Renal cortex interstitium (tissue), 15 donors: ENCODE measurements at places on chromosomes 13 and 19.

DNA sequence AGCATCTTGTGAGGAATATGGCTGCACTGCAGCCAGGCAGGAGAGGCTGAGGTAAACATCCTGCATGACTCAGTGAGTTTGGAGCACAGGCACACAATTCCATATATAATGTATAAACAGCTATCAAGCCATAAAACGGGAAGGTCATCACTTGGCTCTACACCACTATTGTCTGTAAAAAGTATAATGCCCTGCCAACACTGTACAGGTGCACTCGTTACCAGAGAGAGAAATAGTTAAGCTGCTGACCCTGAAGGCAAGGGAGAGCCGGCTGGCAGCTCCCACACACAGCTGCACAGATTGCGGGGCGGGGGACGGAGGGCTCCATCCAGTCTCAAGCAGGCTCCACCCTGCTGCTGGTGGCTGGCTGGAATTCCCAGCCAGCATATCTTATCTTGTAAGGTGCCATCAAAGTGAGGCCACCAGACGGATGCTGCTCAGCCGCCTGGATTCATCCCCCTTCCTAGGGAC lies 668.1 kb downstream of the SLITRK5 start:
- DNase-seq: peak; percentile 11

DNA sequence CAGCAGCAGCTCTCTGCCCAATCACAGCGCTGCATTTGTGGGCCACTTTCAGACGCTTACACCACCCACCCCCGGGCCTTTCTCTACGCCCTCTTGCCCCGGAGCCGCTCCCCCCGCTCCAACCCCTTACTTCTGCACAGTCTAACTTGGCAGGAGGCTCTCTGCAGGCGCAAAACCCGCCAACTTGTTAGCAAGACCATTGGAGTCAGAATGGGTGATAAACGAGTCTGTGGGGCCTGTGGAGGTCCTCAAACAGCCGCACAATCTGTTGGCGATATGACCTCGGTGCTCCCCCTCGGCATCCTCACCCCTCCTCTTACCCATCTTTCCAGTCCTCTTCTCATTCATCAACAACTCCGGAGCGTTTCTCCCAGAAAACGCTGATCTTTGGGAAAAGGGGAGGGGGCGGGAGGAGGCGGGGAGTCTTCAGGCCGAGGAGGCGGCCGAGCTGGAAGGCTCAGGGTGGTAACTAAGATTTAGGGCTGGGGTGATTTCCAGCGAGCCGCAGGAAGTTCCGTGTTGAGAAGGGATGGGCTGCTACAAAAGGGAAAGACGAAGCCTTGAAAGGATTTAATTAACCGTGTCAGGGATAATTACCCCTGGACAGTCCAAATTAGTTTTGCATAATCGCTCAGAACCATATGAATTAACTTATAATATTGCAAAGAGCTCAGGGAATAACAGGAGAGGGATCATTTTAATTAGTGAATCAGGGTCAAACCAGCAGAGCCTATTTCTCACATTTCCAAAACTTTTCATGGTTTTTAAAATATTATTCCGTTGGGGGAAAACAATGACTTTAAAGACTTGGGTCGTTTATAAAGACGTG lies 4.1 kb downstream of the SOX21 start:
- DNase-seq: no peak

- DNase-seq: no peak
Measured at GRCh38 chr13:95159458-95159857, 141.8 kb downstream of the ABCC4 start.

DNA sequence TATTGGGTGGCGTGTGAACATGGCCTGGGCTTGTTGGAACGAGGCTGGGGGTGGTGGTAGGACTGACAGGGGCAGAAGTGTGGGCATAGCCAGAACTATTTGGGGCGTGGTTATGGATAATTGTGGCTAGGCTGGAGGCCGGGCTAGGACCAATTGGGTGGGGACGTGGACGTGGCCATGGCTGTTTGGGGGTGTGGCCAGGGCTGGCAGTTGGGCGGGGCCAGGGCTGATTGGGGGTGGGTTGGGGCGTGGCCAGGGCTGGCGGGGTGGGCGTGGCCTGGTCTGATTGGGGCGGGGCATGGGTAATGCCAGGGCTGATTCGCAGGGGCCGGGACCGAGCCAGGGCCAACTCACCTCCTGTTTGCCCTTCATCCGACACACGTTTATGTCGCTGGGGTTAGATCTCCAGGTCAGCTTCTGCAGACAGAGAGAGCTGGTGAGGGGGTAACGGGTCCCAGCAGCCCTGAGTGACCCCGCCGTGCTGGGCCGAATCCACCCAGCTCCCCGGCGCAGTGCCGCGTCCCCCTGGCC lies 2.8 kb downstream of the SEMA6B start:
- no peak for DNase-seq

DNA sequence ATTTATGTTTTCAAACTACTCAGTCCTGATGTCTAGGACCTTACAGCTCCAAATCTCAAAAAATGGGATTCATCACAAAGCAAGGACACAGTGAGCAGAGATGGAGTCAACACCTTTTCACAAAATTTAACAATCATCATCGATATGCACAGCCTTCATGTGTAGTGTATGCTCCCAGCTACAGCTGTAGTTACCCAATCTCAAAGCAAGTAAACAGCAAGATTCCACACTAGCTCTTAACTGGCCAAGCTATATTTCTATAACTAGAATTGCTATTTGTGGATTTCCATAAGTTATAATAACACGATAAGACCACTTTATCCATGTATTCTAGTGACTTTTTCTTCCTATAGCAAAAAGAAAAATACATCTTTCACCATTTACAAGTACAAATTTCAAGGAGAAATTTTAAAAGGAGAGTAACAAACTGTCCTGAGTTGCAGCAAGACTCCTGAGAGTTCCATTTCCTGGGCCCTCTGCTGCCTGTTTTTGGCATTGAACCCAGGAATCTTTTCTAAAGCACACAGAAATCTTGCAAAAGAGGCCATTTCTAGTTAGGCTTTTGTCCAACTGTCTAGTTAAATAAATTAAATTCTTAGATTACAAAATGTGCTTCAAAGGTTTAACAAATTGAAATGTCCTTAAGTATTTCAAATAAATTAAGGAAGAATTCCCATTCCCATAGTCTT lies 460.6 kb downstream of the FGF14 start:
- DNase-seq: no peak

GRCh38 chr13:30734439-30734838 lies 904 bp upstream of the ALOX5AP start:
- no peak for DNase-seq

GRCh38 chr13:65540175-65540574 lies 1690.0 kb downstream of the PCDH9 start:
- no peak for DNase-seq

DNA sequence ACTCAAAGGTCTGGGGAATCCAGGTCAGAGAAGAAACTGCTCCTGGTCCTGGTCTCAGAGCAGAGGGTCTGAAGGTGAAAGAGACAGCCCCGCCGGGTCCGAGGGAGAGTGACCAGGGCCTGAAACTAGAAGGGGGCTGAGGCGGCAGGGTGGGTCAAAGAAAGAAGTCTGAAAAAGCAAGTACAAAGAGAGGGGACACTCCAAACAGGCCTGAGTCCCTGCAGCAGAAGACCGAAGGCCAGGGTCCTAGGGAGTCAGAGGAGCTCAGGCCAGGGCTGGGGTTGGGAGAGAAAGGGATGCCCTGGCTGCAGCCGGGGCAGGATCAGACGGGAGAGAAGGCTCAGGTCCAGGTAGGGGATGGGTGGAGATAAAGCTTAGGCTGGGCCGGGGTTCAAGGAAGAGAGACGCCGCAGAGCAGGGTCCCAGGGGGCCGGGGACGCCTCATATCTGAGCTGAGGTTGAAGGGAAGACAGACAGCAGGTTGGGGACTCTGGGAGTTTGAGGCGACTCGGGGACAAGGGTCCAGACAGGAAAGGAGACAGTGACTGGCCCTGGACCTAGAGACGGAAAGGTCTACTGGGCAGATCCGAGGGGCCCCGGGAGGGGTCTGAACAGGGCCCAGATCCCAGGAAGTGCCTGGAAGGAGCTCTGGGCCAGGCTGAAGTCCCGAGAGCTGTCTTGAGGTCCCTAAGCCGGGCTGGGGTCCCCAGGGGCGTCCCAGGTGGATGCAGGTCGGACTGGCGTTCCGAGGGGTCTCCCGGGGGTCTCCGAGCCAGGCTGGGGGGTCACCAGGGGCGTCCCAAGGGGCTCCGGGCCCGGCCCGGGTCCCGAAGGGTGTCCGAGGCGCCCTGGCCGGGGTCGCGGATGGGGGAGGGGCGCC lies 795 bp downstream of the MLLT1 start:
- no peak for DNase-seq

- DNase-seq: no peak
Measured at GRCh38 chr13:48775285-48775684, 121.6 kb downstream of the CYSLTR2 start.

DNA sequence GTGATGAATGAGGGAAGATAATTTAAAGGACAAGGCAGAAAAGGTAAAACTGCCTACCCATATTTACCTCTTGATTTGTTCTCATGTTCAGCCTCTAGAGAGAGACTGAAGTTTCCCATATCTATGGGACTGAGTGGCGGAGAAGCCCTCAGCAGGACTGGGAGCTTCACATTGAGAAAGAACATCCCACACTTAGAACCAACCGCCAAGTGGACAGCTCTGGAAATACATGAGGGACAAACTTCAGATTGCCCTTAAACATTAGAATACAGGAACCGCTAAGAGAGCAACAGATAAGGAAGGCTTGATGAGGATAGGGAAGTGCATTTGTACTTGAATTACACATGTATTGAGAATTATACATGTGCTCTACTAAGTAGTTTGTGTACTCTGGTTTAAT lies 316.0 kb upstream of the MIR17HG start:
- no peak for DNase-seq

DNA sequence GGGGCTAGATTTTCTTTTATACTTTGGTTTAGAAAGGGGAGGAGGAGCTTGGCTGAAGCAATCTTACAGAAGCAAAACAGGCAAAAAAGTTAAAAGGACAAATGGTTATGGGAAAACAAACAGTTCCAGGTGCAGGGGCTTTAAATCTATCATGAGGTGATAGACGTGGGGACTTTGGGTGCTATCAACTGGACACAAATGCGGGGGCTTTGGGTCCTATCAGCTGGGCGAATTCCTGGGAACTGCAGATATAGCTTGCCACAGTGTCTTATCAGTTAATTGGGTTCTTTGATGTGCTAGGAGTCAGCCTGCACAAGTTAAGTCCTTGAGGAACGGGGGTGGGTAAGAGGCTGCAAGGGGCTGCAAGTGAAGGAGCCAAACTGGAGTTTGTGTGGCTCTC lies 260.6 kb downstream of the TUBA3C start:
- no peak for DNase-seq

GRCh38 chr19:58536852-58537798 lies 6.7 kb upstream of the TRIM28 start:
- DNase-seq: no peak

GRCh38 chr13:49533591-49534269 lies 38.0 kb downstream of the PHF11 start:
- no peak for DNase-seq

GRCh38 chr19:15550929-15551292 lies 42.6 kb downstream of the CYP4F22 start:
- DNase-seq: no peak

- DNase-seq: peak; percentile 29
Measured at GRCh38 chr13:20231839-20232555, at the start of gene GJB6. GJB6 (minus strand) TSS chr13:20232319; CDS start chr13:20223480, 8,839 bp downstream.

GRCh38 chr13:41765020-41765419 lies 195.9 kb downstream of the VWA8 start:
- no peak for DNase-seq

- no peak for DNase-seq
Measured at GRCh38 chr13:49561062-49561410, 24.3 kb downstream of the RCBTB1 start.

DNA sequence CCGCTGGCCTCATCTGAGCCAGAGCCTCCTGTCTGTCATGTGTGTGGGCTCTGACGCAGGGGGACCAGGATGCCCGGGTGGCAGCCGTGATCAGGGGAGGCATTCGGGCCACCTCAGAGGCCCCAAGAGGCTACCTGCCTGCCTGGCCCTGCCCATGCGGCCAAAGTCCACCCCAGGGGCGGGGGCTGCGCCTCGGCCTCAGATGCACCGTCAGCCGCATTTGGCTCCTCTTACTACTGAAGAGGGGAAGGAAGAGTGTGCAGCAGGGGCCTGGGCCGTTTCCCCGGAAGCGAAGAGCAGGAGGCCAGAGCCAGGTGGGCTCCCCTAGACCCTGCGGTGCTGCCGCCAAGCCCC lies 34.0 kb downstream of the C13orf46 start:
- no peak for DNase-seq

- no peak for DNase-seq
Measured at GRCh38 chr19:49336482-49337266, 1.5 kb downstream of the CD37 start.

DNA sequence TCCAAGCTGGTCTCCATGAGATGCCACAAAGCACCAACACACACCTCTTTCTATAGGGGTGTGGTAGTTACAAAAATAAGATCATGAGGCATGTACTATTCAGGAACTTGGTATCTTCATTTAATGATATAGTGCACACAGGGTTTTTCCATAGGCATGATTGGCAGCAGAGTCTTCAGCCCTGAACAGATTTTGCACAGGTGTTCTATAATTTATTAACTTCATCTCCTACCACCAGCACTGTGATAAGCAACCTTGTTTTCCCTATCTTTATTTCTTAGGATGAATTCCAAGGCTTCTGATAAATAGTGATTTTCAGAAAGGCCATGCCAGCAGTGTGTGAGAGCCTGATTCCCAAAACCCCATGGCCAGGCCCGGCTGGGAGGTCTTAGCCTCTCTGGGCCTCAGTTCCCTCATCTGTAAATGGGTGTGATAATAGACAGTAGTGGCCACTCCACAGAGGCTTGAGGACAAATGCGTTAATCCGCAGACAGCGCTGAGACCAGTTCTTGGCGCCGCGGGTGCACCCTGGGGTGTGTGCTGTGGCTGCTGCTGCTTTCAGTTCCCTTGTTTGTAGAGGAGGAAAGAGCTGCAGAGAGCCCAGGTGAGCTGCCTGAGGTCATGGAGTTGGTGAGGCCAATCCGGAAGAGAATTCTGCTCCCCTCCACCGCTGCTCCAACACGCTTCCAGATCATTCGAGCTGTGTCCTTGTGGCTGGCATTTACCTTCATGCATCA lies 33.1 kb downstream of the DHRS12 start:
- no peak for DNase-seq

DNA sequence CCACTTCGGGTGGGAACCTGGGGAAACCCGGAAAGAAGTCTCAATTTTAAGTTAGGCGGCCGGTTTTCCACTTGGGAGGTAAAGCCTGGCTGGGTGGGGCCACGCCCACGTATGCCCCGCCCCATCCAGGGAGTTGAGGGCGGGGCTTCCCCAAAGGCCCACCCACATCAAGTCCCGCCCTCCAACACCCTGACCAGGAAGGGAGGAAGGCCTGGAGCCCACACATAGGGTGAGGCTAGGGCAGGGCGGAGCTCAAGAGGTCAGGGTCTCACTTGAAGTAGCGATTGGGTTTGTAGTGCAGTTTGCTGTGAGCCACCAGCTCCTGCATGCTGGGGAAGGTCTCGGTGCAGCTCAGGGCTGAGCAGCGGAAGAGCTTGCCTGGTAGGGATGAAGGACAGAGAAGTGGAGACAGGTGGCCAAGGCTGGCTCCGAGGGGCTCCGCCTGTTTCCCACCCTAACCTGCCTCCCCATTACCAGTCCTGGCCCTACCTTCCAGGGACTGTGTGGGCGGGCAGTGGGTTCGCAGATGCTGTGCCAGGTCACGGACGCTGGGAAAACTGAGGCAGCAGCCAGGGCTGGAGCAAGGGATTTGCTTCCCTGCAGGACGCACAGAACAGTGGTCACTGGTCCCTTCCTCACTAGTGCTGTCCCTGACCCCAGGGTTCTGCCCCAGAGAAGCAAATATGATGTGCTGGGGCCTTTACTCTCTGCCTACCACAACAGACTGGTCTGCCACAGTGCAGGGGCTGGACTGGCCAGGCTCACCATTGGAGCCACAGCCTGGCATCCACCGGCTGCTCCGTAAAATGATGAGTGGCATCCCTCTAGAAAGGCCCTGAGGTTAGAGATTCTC lies 1.6 kb downstream of the ZNF414 start:
- DNase-seq: no peak

GRCh38 chr13:91014696-91015095 lies 332.8 kb upstream of the MIR17HG start:
- no peak for DNase-seq
